ENCODE measurements at places on chromosomes 7 and 10. TPM values are rescaled to one million over a fixed set of nuclear protein-coding genes. Genes with fewer than 3 reads are reported as not detected.

- DNase-seq, result no peak
These were observed 285.0 kb downstream of the PHTF2 start for GRCh38 chr7:78083476-78084120.

DNA sequence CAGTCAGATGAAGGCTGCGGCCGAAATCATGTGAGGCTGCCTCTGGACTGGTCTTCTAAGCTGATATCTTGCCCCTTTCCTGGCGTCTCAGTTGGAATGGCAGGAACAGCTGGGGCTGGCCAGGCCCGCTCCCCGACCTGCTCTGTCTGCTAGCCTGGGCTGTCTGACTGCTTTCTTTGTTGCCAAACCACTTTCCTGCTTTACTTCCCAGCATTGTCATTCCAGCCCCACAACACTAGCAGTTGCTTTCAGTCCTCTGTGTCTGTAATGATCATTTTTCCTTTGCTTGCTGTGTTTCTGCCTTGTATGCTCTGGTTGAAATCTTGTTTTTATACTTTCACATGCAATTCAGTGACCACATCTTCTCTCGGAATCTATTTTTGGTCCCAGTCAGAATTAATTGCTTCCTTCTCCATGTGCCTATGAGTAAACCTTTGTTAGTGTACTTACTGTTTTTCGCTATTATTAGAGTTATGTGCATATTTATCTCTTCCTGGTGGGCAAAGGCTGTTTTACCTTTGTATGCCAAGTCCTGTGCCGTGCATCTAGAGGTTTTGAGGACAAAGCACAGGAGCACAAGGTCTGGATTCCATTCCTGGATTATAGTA is 21.6 kb downstream of the PRPF18 start:
- peak; percentile 46 for DNase-seq

DNA sequence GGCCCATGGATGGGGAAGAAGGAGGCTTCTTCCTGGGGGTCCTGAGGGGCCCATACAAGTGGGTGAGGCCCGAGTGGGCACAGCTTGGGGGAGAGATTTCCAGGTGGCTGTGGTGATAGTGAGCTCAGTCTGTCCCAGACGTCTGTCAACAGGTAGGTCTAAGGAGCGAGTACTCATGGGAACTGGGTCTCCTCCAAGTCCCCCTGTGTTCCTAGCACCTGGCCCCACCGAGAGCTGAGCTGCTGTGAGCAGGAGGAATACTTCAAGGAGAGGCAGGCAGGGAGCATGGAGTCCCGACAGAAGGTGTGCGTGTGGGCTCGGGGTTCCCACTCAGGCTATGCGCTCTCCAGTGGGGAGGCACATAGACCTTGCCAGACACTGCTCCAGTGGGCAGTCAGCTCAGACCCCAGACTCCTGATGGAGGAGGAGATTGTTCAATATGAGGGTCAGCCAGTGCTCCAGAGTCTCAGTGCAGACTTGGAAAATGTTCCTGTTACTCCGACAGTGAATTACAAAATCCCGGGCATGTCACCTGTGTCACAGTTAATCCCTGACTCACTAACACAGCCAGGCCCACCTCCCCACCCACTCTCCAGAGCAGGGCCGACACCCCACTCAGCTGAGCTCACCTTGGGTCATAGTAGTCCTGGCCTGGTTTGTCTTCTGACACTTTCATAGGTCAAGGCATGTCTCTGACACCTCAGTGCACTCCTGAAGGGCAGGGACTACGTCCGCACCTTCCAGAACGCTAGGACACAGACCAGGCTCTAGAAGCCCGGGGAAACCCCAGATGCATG is 28.2 kb upstream of the C10orf53 start:
- no peak for DNase-seq

Gene NPY4R2
- not detected for polyA plus RNA-seq

DNA sequence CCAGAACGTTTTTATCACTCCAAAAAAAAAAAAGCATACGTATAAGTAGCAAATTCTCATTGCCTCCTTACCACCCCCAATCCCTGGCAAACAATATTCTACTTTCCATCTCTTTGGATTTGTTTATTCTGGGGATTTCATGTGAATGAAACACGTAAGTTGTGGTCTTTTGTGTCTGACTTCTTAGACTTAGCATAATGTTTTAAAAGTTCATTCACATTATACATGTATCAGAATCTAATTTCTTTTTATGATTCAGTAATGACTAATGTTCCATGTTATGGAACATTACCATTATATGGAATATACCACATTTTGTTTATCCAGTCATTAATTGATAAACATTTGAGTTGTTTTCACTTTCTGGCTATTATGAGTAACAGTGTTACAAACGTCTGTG is 12.5 kb upstream of the KLHL7 start:
- no peak for DNase-seq

Gene PLEKHS1
- polyA plus RNA-seq, result 0.18 TPM

Gene FAM25A
- polyA plus RNA-seq, result not detected

DNA sequence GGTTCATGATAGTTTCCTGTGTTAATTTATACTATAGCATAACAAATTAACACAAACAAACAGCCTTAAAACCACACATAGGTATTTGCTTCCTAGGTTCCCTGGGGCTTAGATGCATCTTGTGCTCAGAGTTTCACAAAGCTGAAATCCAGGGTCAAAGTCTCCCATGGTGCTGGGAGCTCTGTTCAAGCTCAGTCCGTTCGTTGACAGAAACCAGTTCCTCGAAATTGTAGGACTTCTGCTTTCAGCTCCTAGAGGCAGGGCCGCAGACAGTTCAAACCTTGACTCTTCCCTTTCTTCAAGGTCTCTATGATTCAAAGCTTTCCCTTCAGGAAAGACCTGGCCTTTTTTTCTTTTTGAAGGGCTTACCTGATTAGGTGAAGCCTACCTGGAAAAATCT is 90.5 kb downstream of the VSTM2A start:
- no peak for DNase-seq

DNA sequence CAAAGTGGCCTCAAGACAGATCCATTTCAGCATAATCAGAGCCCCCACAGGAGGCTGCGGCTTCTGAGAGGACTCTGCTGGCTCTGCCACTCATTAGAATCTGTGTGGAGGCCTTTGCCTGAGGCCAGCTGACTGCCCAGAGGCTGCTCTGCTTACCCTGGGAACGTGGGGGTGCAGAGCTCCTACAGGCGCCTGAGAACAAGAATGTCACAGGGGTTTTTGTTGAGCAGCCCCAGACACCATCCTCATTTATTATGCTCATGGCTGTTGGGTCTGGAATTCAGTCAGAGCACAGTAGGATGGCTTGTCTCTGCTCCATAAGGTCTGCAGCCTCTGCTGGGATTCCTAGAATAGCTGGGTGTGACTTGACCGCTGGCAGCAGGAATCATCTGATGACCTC is 101.8 kb upstream of the GDF10 start:
- DNase-seq, result no peak

Gene TSPAN15
- 77.2 TPM for polyA plus RNA-seq

Gene AUTS2
- polyA plus RNA-seq, result 55.0 TPM

DNA sequence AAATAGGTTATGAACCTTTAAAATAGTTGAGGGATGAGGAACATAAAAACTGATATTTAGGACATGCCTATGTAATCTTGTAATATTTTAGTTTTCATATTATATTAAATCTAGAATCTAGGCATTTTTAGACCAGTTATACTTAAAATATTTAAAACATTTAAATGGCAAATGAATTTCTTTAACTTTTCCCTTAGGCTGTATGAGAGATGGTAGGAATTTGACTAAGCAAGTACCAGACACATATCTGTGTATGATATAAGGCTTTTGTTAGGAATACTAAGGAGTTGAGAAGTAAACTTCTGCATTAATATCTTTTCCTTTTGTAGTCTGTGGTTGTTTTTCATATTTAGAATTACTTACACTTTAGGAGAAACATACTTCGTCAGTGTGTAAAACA is 25.1 kb downstream of the SEPTIN7 start:
- DNase-seq, result no peak

GRCh38 chr7:30630986-30631385 is 36.3 kb downstream of the GARS1 start:
- DNase-seq, result no peak

Gene CNPY1
- polyA plus RNA-seq, result 0.21 TPM

Gene RAMP3
- polyA plus RNA-seq, result 5.4 TPM

Gene OPALIN
- polyA plus RNA-seq, result not detected

- no peak for DNase-seq
These were observed 7.6 kb upstream of the SUPV3L1 start for GRCh38 chr10:69172241-69172982.
